ENCODE measurements at places on chromosomes 6 and 20.

DNA sequence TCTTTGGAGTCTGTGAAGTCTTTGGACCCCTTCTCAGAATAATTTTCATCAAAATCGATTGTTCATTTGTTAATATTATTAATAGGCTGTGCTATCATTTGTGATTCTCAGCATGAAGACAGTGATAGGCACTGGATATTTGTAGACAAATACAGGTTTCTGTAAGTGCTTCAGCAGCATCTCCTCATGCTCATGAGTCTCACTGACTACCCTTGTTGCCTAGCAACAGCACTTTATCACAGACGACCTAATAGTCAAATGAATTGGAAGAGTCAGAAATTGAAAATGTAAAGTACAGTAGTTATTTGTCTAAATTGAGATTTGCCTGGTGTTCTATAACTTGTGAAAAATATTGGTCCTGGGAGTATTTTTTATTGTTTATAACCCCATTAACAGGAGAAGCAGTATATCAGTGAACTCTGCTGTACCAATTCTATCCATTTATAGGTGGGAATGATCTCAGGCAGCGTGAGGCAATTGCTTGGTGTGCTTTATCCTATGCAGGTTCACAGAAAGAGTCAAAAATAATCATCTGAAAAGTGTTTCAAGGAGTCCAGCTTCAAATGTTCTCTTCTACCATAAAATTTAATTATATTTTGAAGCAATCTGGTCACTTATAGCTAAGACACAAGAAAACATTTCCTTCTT lies 684.6 kb downstream of the RFPL4B start:
- DNase-seq = no peak

DNA sequence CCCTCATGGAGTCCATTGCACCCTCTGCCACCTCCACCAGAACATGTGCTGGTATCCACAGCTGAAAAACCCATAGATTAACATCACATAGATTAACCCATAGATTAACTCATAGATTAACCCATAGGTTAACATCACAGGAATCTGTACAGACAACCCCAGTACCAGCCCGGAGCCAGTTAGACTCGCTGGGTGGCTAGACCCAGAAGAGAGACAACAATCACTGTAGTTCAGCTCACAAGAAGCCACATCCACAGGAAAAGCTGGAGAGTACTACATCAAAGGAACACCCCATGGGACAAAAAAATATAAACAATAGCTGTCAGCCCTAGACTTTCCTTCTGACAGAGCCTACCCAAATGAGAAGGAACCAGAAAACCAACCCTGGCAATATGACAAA lies 25.1 kb downstream of the SERPINB9 start:
- DNase-seq = no peak

- no peak for DNase-seq
Measured at GRCh38 chr20:15899967-15900366, 673.3 kb downstream of the KIF16B start.

- DNase-seq = no peak
Measured at GRCh38 chr6:160015778-160016684, 47.1 kb downstream of the IGF2R start.

- DNase-seq = no peak
Measured at GRCh38 chr6:132587424-132587823, 2.1 kb downstream of the TAAR5 start.

GRCh38 chr6:37860226-37860839 lies 40.8 kb downstream of the ZFAND3 start:
- DNase-seq = no peak

GRCh38 chr20:49699200-49699992 lies 14.3 kb downstream of the B4GALT5 start:
- DNase-seq = no peak

GRCh38 chr6:106939208-106939607 lies 35.3 kb downstream of the CD24 start:
- no peak for DNase-seq

DNA sequence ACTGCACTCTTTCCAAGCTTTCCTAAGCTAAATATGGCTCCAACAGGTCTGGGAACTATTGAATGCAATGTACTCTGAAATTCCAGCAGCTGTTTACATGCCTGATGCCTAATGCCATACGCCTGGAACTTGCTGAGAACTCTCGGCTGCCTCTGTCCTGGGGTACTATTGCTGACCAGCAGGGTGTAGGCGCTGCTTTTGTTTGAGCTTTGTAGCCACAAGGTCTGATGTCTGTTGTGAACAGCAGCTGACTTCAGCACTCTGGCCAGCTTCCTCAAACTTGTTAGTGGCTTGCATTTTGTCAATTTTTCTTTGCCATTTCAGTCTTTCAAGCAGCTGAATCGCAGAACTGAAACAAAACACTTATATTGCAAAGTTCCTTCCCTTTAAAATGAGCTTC lies 26.7 kb downstream of the SAYSD1 start:
- no peak for DNase-seq

DNA sequence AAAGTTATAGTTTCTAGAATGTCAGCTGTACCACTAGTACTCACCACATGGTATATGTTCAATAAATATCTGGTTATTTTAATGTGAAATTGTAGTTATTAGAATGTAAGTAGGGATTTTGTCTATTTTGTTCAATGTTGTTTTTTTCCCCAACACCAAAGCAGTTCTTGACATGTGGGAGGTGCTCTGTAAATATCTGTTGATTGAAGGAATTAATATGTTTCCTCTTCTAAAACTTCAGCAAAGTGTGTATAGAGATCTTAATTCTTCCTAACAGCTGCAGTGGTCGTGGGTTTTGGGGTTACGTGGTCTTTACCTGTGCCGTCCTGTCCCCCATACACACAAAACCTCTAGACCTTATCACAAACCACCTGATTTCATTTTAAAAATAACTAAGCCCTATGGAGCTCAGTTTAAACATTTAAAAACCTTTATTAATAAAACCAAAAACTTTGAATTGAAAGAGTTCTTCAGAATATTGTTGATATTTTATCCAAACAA lies 471.9 kb upstream of the SOX4 start:
- DNase-seq = no peak

- no peak for DNase-seq
Measured at GRCh38 chr20:1341561-1342265, 12.8 kb upstream of the SDCBP2 start.

- no peak for DNase-seq
Measured at GRCh38 chr20:33070111-33071053, 9.1 kb upstream of the BPIFB4 start.

DNA sequence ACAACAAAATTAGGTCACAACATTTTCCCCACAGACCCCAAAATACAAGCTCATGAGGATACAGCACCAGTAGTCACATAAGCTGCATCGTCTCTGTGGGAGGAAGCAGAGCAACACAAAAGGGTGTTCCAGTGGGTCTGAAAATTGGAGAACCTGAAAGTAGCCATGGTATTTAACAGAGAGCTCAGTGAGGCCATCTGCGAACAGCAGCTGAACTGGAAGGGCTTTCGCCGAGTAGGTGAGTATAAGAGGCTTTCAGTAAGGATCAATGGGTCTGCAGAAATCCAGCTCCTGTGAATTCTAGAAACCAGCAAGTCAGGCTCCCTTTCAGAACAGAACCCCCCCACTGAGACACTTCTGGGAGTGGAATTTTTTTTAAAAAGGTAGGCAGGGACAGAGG lies 120.0 kb upstream of the RREB1 start:
- DNase-seq = no peak

DNA sequence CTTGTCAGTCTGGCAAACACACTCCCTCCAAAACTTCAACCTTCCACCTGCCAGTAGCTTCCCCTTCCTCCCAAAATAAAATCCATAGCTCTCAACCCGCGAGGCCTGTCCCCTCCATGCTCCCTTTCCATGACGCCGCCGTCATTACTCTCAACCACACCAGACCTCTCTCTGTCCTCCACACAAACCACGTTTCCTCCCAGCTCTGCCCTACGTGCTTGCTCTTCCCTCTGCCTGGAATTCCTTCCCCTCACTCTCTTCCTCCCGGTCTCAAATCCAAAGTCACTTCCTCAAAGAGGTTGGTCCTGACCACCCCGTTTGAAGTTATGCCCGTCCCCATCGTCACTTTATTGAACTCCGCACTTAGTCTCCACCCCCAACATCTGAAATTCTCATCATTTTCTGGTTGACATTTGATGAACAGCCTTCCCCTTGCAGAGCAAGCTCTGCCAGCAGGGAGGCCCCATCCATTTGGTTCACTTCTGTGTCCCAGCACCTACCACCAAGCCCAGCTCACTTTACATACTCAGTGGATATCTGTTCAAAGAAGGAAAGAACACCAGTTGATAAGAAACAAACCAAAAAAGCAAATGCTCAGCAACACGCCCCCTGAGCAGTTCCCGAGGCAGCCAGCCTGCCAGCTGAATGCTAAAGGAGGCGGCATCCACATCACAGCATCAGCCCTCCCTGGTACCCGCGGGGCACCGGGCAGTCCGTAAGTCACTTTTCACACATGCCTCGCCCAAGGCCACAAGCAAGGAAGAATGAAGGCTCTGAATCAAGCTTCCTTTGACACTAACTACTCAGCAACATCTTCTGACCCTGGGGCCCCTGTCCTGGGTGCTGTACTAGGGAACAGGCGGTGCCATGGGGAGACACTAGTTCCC lies 125.0 kb downstream of the NFATC2 start:
- no peak for DNase-seq

- no peak for DNase-seq
Measured at GRCh38 chr6:1766654-1767053, 156.9 kb downstream of the FOXC1 start.
